ENCODE measurements at places on chromosomes 12 and 14. TPM values are rescaled to one million over a fixed set of nuclear protein-coding genes. Genes with fewer than 3 reads are reported as not detected.

POTEG gene
- total RNA-seq: not detected

EXD2 gene
- total RNA-seq: 25.5 TPM

SERPINA4 gene
- total RNA-seq: not detected

SLC25A21 gene
- 0.38 TPM for total RNA-seq

STRAP gene
- total RNA-seq: 205 TPM

KRT6C gene
- not detected for total RNA-seq

NEDD1 gene
- total RNA-seq: 36.3 TPM

MED6 gene
- 46.5 TPM for total RNA-seq

C3AR1 gene
- total RNA-seq: not detected

PTPN6 gene
- 92.7 TPM for total RNA-seq

RD3L gene
- total RNA-seq: not detected

KIF5A gene
- not detected for total RNA-seq

TMTC1 gene
- total RNA-seq: 3.1 TPM

RAD9B gene
- 1.6 TPM for total RNA-seq

CD69 gene
- not detected for total RNA-seq

DPF3 gene
- not detected for total RNA-seq

OR10G2 gene
- total RNA-seq: not detected

ZFYVE21 gene
- total RNA-seq: 118 TPM

RNASE7 gene
- not detected for total RNA-seq

GARIN6 gene
- not detected for total RNA-seq

ULK1 gene
- total RNA-seq: 50.8 TPM

ADAM20 gene
- total RNA-seq: 0.94 TPM

BCAT1 gene
- total RNA-seq: 75.4 TPM
